ENCODE measurements at places on chromosomes 2 and 18. TPM values are rescaled to one million over a fixed set of nuclear protein-coding genes. Genes with fewer than 3 reads are reported as not detected.

The SRD5A2 gene
- not detected for total RNA-seq

The CAPN14 gene
- total RNA-seq: 0.15 TPM

The PARD3B gene
- 10.3 TPM for total RNA-seq

The ERICH2 gene
- total RNA-seq: not detected

The PRSS56 gene
- total RNA-seq: not detected

The CCDC85A gene
- total RNA-seq: 8.0 TPM

The DOK6 gene
- 1.2 TPM for total RNA-seq
